ENCODE measurements at places on chromosomes 1 and 21. TPM values are rescaled to one million over a fixed set of nuclear protein-coding genes. Genes with fewer than 3 reads are reported as not detected.

Gene TIPRL
- 30.0 TPM for total RNA-seq

Gene LCE3D
- total RNA-seq = not detected

Gene CFHR3
- total RNA-seq = not detected

Gene CD2
- total RNA-seq = not detected

Gene MXRA8
- total RNA-seq = 0.44 TPM

Gene CD1E
- not detected for total RNA-seq

Gene LCE1F
- total RNA-seq = not detected
